ENCODE measurements at places on chromosomes 2 and 18.

- no peaks in the 10 kb centered on the region for H3K4me1 ChIP-seq
- H3K27ac ChIP-seq = no peak overlapping the region
- no peak for DNase-seq
- H3K36me3 ChIP-seq = no peaks in the 10 kb centered on the region
- H3K27me3 ChIP-seq = no peaks in the 10 kb centered on the region
- H3K4me3 ChIP-seq = no peak overlapping the region
Measured at GRCh38 chr2:198615972-198616371, 811.6 kb downstream of the PLCL1 start.

DNA sequence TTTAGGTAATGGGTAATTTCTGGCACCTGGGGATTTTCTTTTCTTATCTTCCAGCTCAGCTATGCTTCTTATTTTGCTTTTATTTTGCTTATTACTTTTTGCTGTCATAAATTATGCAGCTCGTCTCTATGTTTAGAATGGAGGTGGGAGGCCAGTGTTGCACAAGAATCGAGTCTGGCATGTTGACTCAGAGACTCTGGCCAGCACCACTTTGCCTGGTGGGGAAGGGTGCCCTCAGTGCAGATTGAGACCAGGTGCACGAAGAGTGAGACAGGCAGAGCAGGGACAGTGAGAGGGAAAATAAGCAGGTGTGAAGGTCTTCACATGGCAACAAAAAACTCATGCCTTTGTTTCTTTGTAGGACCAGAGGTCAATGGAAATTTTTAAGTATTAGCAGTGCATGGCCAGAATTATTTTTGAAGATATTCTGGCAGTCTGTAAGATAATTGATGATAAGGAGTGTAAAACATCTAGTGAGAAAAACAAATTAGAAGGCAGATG is 59.2 kb upstream of the SLC5A7 start:
- H3K36me3 ChIP-seq = no peaks in the 10 kb centered on the region
- H3K4me1 ChIP-seq = no peaks in the 10 kb centered on the region
- no peak overlapping the region for H3K27ac ChIP-seq

- no peaks in the 10 kb centered on the region for H3K36me3 ChIP-seq
- H3K27me3 ChIP-seq = no peaks in the 10 kb centered on the region
- peak overlapping the region; percentile 73 for H3K27ac ChIP-seq
- H3K4me1 ChIP-seq = peaks cover 5% of the 10 kb centered on the region
- no peak for DNase-seq
- H3K4me3 ChIP-seq = peak overlapping the region; percentile 17
Measured at GRCh38 chr18:75246721-75247610, 36.4 kb downstream of the TSHZ1 start.

DNA sequence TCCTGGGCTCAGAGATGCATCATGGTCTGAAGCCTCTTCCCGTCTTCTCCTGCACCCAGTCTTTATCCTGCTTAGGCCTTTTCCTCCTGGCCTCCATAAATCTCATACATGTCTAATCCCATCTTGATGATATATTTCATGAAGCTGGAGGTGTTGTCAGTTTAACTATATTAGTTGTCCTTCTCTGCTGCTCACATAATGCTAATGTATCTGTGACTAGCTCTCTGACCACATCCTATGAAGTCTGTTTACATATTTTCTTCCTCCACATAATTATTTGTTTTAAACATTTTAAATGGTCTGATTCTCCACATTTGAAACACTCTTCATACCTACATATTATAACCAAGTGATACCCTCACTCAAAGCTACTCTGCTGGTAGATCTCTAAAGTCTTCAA is 315.2 kb upstream of the RND3 start:
- H3K36me3 ChIP-seq = no peaks in the 10 kb centered on the region
- H3K27me3 ChIP-seq = no peaks in the 10 kb centered on the region
- DNase-seq = no peak
- no peak overlapping the region for H3K4me3 ChIP-seq

- H3K36me3 ChIP-seq = no peaks in the 10 kb centered on the region
- no peak overlapping the region for H3K4me3 ChIP-seq
- H3K27me3 ChIP-seq = no peaks in the 10 kb centered on the region
- H3K4me1 ChIP-seq = no peaks in the 10 kb centered on the region
Measured at GRCh38 chr2:147569426-147569825, 275.4 kb upstream of the ACVR2A start.

DNA sequence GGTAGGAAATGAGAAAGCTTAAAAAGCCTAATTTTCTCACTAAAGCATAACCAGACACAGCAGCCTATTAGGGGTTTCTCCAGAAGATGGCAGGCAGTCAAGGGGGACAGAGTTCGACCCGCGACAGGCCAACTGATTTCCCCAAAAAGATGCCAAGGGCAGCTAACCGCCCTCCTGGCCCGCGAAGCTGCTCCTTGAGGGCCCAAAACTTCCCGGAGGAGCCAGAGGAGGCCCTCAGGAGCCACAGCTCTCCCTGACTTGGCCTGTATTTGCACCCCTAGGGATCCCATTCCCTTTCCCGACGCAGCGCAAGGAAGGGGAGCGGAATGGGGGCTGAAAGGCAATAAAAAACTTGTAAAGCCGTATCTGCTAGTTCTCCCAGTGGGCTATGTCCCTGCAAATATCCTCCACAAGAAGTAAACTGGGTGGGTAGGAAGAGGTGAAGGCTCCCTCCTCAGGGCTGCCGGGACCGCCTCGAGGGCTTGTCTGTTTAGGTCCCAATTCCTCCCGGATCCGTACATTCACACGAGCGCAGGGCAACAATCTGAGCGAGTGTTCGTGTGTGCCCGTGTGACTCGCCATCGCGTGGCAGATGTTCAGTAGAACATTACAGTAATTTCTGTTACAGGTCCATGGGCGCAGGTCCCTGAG is 756 bp upstream of the NAGK start:
- H3K27ac ChIP-seq = peak overlapping the region; percentile 96
- H3K27me3 ChIP-seq = no peaks in the 10 kb centered on the region
- DNase-seq = no peak
- H3K4me1 ChIP-seq = peaks cover 81% of the 10 kb centered on the region
- H3K4me3 ChIP-seq = peak overlapping the region; percentile 78

GRCh38 chr2:149885468-149885867 is 297.9 kb upstream of the MMADHC start:
- H3K27ac ChIP-seq = no peak overlapping the region
- H3K36me3 ChIP-seq = no peaks in the 10 kb centered on the region
- no peak overlapping the region for H3K4me3 ChIP-seq
- DNase-seq = no peak
- no peaks in the 10 kb centered on the region for H3K27me3 ChIP-seq

DNA sequence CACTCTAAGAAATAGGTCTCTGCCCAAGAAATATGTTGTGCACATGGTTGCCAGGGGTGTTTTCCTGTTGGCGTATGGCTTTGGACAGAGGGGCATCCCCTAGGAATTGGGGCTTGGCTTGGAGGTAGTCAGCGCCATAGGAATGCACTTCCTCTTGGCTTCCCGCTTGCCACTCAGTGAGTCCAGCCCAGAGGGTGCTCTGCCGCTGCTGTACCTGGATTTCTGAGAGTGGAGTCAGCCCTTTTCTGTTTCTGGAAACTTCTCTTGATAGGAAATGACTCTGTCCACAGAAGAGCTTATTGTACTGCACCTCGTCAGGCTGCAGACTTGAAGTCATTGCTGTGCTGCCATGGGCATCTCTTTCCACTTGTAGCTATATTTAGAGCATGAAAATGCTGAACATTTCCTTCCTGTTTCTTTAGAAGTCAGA is 116.7 kb upstream of the MGAT5 start:
- H3K27me3 ChIP-seq = no peaks in the 10 kb centered on the region
- peaks cover 28% of the 10 kb centered on the region for H3K4me1 ChIP-seq

- H3K4me3 ChIP-seq = no peak overlapping the region
- no peaks in the 10 kb centered on the region for H3K36me3 ChIP-seq
- H3K27me3 ChIP-seq = no peaks in the 10 kb centered on the region
- H3K27ac ChIP-seq = peak overlapping the region; percentile 74
- no peak for DNase-seq
Measured at GRCh38 chr2:55019526-55020258, 30.6 kb downstream of the RTN4 start.

DNA sequence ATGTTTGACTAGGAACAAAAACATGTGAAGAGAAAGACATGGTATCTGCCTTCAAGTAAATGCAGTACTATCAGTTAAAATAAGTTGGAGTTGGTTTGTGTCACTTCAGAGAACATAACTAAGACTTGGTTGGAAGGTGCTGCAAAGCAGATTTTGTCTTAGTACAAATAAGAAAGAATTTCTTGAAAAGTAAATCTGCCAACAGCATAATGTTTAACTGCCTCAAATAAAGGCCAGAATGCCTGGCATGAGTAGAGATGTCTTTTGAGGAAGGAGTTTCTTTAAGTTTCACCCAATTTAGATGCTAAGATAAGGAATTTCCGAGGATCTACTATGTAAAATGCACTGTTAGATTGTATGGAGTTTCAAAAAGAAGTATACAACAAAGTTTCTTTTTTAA is 409.7 kb downstream of the PIK3C3 start:
- no peaks in the 10 kb centered on the region for H3K4me1 ChIP-seq
- DNase-seq = no peak
- no peak overlapping the region for H3K4me3 ChIP-seq

GRCh38 chr18:32299484-32299883 is 109.6 kb downstream of the MEP1B start:
- H3K4me1 ChIP-seq = no peaks in the 10 kb centered on the region
- no peak for DNase-seq
- no peak overlapping the region for H3K27ac ChIP-seq
- H3K4me3 ChIP-seq = no peak overlapping the region
- no peaks in the 10 kb centered on the region for H3K27me3 ChIP-seq
- no peaks in the 10 kb centered on the region for H3K36me3 ChIP-seq

GRCh38 chr18:78099979-78100588 is 850.4 kb downstream of the GALR1 start:
- no peaks in the 10 kb centered on the region for H3K4me1 ChIP-seq
- H3K27me3 ChIP-seq = no peaks in the 10 kb centered on the region
- H3K4me3 ChIP-seq = no peak overlapping the region
- DNase-seq = peak; percentile 58
- no peak overlapping the region for H3K27ac ChIP-seq
- H3K36me3 ChIP-seq = no peaks in the 10 kb centered on the region

DNA sequence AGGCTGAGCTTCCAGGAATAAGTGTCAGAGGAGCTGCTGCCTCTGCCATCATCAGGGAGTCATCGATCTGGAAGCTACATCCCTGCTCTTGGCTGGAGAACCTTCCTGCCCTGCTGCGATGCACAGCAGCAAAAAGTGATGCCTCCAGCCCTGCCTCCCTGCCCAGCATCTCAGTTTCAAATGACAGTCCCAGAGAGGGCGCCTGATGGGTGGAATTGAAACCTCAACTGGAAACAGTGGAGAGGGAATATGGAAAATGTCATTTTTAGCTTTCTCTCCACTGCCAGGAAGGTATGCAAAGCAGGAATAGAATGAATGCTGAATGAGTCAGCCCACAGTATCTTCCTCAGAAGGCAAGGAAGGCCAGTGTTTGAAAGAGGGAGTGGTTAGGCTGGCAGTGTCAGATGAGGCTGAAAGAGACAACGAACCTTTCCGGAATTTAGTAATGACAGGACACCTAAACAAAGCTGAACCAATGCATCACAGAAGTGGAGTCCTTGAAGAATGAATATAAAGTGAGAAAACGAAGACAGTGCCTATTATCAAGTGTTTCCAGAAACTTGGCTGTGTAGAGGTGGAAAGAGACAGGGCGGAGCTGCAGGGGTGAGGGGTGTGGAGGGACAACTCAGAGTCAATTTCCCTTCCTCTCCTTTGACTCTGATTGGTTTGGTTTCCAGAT is 153.9 kb upstream of the NDUFV2 start:
- no peak for DNase-seq
- H3K27ac ChIP-seq = no peak overlapping the region
- H3K36me3 ChIP-seq = no peaks in the 10 kb centered on the region
- no peaks in the 10 kb centered on the region for H3K27me3 ChIP-seq

GRCh38 chr2:72893594-72894319 is 6.5 kb downstream of the SPR start:
- peaks cover 14% of the 10 kb centered on the region for H3K36me3 ChIP-seq
- no peak overlapping the region for H3K27ac ChIP-seq
- H3K27me3 ChIP-seq = peaks cover 49% of the 10 kb centered on the region
- peaks cover 22% of the 10 kb centered on the region for H3K4me1 ChIP-seq
- DNase-seq = peak; percentile 49

DNA sequence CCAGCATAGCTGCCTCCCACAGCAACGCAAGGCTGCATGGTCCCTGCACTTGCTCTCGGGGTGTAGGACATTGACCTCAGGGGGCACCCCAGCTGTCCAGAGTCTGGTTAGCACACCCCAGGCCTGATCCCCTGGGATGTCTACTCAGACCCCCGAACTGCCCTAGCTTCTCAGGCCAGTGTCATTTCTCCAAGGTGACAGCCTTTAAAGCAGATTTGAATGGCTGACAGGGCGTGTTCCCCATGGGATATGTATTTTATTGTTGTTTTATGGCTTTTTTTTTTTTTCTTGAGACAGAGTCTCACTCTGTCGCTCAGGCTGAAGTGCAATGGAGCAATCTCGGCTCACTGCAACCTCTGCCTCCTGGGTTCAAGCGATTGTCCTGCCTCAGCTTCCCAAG is 40.8 kb upstream of the PTMA start:
- H3K27me3 ChIP-seq = no peaks in the 10 kb centered on the region
- H3K36me3 ChIP-seq = no peaks in the 10 kb centered on the region
- H3K4me1 ChIP-seq = peaks cover 24% of the 10 kb centered on the region

- H3K36me3 ChIP-seq = no peaks in the 10 kb centered on the region
- no peaks in the 10 kb centered on the region for H3K4me1 ChIP-seq
- H3K4me3 ChIP-seq = no peak overlapping the region
- no peak for DNase-seq
- H3K27me3 ChIP-seq = no peaks in the 10 kb centered on the region
Measured at GRCh38 chr2:173705656-173706055, 259.5 kb downstream of the SP3 start.

- H3K36me3 ChIP-seq = no peaks in the 10 kb centered on the region
- DNase-seq = no peak
- H3K27ac ChIP-seq = no peak overlapping the region
- no peak overlapping the region for H3K4me3 ChIP-seq
- H3K27me3 ChIP-seq = peaks cover 13% of the 10 kb centered on the region
- H3K4me1 ChIP-seq = no peaks in the 10 kb centered on the region
Measured at GRCh38 chr2:1422131-1422530, 8.9 kb downstream of the TPO start.

GRCh38 chr18:31572368-31572767 is 19.3 kb upstream of the TTR start:
- no peaks in the 10 kb centered on the region for H3K36me3 ChIP-seq
- DNase-seq = no peak
- no peak overlapping the region for H3K4me3 ChIP-seq
- no peak overlapping the region for H3K27ac ChIP-seq

DNA sequence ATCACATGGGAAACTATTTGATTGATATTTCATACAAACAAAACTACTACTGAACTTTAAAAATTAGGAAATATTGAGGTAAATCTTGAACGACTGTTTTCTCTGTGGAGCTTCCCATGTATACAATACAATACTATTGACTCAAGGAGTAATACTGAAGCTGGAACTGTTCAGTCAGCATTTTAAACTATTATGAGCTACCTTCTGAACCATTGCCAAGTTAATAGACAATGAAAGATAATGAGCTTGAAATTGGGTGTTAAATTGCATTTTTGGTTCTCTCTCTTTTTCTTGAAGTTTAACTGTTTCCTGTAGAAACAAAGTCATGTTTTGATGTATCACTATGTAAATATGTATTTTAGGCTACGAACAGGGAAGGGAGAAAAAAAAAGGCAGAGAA is 569.2 kb downstream of the ZEB2 start:
- H3K4me3 ChIP-seq = no peak overlapping the region
- peaks cover 3% of the 10 kb centered on the region for H3K4me1 ChIP-seq
- no peak overlapping the region for H3K27ac ChIP-seq
- DNase-seq = no peak
- no peaks in the 10 kb centered on the region for H3K27me3 ChIP-seq
- peaks cover 10% of the 10 kb centered on the region for H3K36me3 ChIP-seq
